ENCODE measurements at places on chromosomes 5 and 9. TPM values are rescaled to one million over a fixed set of nuclear protein-coding genes. Genes with fewer than 3 reads are reported as not detected.

- H3K27me3 ChIP-seq = peaks cover 9% of the 10 kb centered on the region
- H3K4me3 ChIP-seq = no peak overlapping the region
- no peak overlapping the region for H3K27ac ChIP-seq
These were observed 24.5 kb upstream of the SARDH start for GRCh38 chr9:133762488-133763271.

- no peak overlapping the region for H3K27ac ChIP-seq
- H3K36me3 ChIP-seq = no peaks in the 10 kb centered on the region
- H3K4me1 ChIP-seq = no peaks in the 10 kb centered on the region
- DNase-seq = no peak
- H3K27me3 ChIP-seq = no peaks in the 10 kb centered on the region
- H3K4me3 ChIP-seq = no peak overlapping the region
These were observed 114.5 kb downstream of the SLC25A46 start for GRCh38 chr5:110853267-110853666.

DNA sequence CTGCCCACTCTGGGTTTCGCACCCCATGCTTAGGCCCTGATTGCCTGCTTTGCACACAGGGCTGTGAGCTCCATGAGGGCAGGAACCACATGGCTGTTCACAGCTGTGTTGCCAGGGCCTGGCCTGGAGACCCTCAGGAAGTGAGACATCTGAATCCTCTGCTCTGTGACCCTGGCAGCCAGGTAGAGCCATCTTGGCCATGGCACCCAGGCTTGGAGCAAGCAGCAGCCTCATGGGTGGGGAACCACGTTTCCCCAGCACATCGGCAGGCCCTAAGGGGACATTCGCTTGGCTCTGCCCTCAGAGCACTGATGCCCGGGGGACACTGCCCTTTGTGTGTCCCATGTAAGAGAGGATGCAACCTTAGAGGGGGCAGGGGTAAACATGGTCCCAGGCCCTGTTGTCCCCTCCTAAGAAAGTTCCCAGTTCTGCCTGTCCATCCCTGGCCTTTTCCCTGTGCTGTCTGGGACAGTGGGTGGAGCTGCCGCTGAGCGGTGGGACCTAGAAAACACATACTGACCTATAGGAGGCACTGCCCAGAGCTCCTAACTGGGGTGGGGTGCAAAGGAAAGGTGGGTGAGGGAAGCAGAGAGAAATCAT, 144.1 kb upstream of the IER5L start:
- peaks cover 18% of the 10 kb centered on the region for H3K4me1 ChIP-seq
- peaks cover 3% of the 10 kb centered on the region for H3K27me3 ChIP-seq
- peak overlapping the region; percentile 52 for H3K4me3 ChIP-seq

GRCh38 chr5:17147617-17148016, 69.8 kb upstream of the BASP1 start:
- no peak overlapping the region for H3K4me3 ChIP-seq
- H3K27ac ChIP-seq = no peak overlapping the region
- H3K4me1 ChIP-seq = no peaks in the 10 kb centered on the region
- no peak for DNase-seq

- peaks cover 16% of the 10 kb centered on the region for H3K27me3 ChIP-seq
- H3K36me3 ChIP-seq = no peaks in the 10 kb centered on the region
- peak overlapping the region; percentile 93 for H3K27ac ChIP-seq
- H3K4me3 ChIP-seq = peak overlapping the region; percentile 92
These were observed 3.1 kb downstream of the WNK2 start for GRCh38 chr9:93187047-93187446.

GRCh38 chr5:1111241-1111726, 579 bp downstream of the SLC12A7 start:
- H3K4me1 ChIP-seq = peaks cover 12% of the 10 kb centered on the region
- peaks cover 1% of the 10 kb centered on the region for H3K27me3 ChIP-seq
- H3K27ac ChIP-seq = no peak overlapping the region
- H3K36me3 ChIP-seq = no peaks in the 10 kb centered on the region
- H3K4me3 ChIP-seq = peak overlapping the region; percentile 82
- no peak for DNase-seq

GRCh38 chr5:118692811-118693342, 295.5 kb downstream of the DTWD2 start:
- no peaks in the 10 kb centered on the region for H3K36me3 ChIP-seq
- peak; percentile 66 for DNase-seq
- peaks cover 13% of the 10 kb centered on the region for H3K4me1 ChIP-seq
- H3K27me3 ChIP-seq = peaks cover 8% of the 10 kb centered on the region

DNA sequence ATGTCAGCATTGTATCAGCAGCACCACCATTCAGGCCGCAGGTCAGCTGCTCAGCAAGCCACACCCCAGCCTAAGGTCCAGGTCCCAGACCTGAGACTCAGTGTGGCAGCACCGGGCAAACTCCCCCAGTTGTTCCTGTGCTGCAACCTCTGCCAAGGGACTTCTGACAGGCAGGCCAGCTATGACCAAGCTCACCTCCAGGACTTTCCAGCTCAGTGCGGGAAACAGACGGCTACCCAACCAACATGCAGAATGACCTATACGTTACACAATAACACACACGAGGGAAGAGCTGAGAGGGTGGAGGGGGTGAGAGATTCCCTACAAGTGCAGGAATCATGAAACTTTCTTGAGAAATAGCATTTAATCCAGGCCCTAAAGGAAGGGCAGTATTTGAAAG, 143.7 kb downstream of the FSTL4 start:
- no peaks in the 10 kb centered on the region for H3K36me3 ChIP-seq
- H3K4me3 ChIP-seq = no peak overlapping the region
- no peak overlapping the region for H3K27ac ChIP-seq
- peaks cover 8% of the 10 kb centered on the region for H3K4me1 ChIP-seq
- DNase-seq = no peak

Gene BARHL1
- total RNA-seq = not detected

Gene GABRA1
- total RNA-seq = not detected

Gene FLT4
- total RNA-seq = 0.17 TPM

Gene LPAR1
- 0.56 TPM for total RNA-seq

All from glutamatergic neuron (in vitro differentiated cells).